ENCODE measurements at places on chromosomes 16 and 17.

- DNase-seq, result no peak
Measured at GRCh38 chr17:57781386-57782061, 36.4 kb upstream of the CCDC182 start.

DNA sequence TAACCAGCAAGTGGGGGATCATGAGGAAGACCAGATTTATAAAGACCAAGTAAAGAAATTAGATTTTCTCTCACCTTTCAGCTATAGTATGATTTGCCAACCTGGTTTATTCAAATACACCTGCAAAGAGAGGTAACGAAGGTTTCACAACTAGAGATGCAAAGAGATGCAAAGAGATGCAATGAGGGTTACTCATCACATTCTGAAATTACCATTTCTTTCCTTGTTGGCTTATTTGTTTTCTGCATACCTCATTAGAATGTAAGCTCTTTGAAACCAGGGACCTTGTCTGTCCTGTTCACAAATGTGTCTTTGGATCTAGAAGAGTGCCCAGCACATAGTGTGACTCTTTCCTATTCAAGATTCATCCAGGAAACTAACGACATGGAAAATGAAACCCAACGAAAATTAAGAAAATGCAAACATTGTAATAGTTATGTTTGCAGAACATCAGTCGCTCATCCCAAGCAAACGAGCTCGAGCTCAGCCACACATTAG lies 9.0 kb upstream of the LONP2 start:
- no peak for DNase-seq

DNA sequence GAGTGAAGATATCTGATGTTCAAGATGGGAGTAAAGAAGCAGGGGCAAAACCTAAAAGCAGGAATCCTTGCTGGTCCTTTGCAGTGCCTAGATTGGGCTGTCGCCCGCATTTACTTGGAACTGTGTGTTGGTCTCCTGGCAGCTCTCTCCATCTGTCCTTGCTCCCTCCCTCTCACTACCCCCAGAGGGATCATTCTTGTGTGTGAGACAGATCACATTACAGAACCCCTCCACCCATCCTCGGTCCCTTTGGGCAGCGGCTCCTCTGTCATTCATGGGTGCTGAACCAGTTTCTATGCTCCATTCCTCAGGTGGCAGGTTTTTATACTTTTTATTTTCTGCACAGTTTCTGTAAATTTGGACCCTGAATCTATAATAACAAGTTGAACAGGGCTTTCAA lies 99.4 kb upstream of the MYOCD start:
- no peak for DNase-seq

- DNase-seq, result no peak
Measured at GRCh38 chr17:45384047-45384788, 48.5 kb downstream of the ARHGAP27 start.

DNA sequence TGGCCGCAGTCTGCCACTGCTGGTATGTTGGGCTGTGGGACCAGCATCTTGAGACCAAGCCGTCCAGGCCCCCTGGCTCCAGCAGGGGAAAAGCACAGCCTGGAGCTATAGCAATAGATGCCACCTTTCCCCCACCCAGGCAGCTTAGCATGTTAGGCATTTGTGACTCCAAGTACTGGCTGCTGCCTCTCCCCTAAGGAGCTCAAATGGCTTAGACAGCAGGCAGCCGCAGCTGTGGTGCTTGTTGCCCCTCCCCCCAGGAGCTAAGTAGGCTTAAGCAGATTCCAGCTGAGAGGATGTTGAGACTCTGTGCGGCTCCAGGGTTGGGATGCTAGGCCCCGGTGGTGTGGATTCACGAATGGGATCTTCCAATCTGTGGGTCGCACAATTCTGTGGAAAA lies 88.8 kb upstream of the ANKFN1 start:
- no peak for DNase-seq

DNA sequence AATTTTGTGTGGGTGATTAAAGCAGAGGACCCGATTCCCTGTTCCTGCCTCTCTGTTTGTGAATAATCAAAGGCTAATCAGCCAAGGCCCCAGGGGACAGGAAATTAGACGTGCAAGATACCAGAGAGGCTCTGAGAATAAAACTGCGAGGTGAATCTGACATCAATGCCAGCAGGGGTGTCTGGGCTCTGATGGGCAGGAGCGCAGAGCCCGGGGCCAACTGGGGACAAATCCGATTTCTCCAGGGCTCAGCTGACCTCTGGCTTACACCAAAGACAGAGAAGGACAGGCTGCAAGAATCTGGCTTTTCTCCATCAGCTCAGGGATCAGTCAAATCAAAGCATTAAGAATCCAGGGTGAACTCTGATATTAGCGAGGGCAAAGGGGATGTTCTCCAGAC lies 174.3 kb downstream of the XYLT1 start:
- no peak for DNase-seq

GRCh38 chr17:76149214-76149613 lies 8.2 kb upstream of the FOXJ1 start:
- no peak for DNase-seq

DNA sequence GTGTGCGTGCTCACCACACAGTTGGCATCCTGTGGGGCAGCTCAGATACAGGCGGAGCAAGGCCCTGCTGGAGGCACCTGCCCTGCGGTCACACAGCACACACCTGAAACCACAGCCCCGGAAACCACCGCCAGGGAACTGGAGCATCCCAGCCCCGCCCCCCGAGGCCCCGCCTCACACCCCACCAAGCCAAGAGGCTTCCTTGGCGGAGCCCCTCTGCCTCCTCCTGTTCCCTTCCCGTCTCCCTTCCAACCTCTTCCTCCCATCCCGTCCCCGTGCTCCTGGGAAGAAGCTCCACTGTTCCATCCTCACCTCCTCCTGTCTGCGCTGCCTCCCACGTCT lies 205.5 kb downstream of the NTN1 start:
- DNase-seq, result no peak

GRCh38 chr17:55825213-55825612 lies 74.4 kb downstream of the PCTP start:
- DNase-seq, result no peak

DNA sequence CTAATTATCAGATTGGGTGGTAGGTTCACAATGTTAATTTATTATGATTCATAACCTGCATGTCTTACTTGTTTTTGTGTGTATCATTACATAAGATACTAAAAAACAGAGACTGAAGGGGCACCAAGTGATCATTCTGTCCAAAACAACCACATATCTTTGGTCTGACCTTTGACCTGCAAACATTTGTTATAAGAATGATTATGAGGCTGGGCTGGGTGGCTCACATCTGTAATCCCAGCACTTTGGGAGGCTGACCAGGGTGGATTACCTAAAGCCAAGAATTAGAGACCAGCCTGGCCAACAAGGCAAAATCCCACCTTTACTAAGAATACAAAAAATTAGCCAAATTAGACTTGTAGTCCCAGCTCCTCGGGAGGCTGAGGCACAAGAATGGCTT lies 116.4 kb downstream of the SPAG9 start:
- DNase-seq, result no peak

All from stimulated activated CD4-positive, alpha-beta T cell treated with anti-CD3 and anti-CD28 coated beads, Interleukin-1b, Interleukin-23, amount 100 ng/mL, for 1 hour (primary cell).